MV-4-11 (cell line): ENCODE measurements at places on chromosomes 16 and 17.

GRCh38 chr16:4664538-4665418 is 28.6 kb upstream of the NUDT16L1 start:
- peak; percentile 80 for DNase-seq

GRCh38 chr16:16113076-16113475 is 110.2 kb downstream of the ABCC6 start:
- DNase-seq: no peak

GRCh38 chr17:265718-266117 is 84.3 kb upstream of the DOC2B start:
- no peak for DNase-seq

GRCh38 chr17:70582777-70583176 is 413.4 kb downstream of the KCNJ2 start:
- no peak for DNase-seq

- no peak for DNase-seq
These were observed 330.7 kb downstream of the KIF2B start for GRCh38 chr17:54153423-54153822.

DNA sequence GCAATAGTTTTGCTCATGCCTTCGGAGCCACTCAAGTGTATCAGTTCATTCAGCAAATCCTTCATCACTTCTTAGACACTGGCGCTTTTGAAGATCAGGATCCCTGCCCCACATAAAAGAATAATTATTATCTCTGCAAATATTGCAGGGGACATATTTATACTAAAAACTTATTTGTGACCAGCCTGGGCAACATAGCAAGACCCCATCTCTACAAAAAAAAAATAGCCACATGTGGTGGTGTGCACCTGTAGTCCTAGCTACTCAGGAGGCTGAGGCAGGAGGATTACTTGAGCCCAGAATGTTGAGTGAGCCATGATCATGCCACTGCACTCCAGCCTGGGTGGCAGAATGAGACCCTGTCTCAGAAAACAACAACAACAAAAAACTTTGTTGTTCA is 1.7 kb upstream of the APPBP2 start:
- DNase-seq: no peak

DNA sequence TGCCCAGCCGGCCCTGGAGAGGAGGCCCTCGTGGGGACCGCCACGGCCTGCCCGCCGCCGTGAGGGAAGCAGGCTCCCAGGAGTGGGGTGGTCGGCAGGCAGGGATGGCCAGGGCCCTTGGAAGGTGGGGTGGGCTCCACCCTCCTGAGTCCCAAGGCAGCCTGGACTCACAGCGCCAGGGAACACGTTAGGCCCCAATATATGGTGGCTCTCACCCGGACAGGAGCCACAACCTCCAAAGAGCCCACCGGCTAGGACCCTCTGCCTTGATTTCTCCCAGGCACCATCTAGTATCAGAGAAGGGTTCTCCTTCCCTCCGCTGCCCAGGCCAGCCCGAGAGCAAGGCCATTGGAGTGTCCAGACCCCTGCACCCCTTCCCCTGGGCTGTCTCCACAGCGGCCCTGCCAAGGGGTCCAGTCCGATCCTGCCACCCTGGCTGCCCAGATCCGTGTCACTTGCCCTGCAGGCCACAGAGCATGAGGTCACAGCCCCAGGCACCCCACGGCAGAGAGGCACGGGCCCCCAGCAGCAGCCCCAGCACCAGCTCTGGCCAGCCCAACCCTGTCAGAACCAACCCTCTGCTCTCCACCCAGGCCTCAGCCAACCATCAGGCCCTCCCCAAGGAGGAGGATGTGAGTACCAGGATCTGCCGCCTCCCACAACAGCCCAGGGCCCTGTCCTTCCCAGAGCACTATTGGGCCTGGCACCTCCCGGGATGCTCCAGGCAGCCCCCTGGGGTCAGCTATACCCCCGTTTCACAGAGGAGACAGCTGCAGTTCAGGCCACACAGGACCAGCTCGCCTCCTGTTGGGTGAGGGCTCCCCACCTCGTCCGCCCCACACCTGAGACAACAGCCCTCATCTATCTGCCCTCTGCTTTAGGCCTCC is 1.1 kb upstream of the AXIN1 start:
- DNase-seq: no peak

GRCh38 chr16:67246081-67246755 is 1.1 kb downstream of the FHOD1 start:
- DNase-seq: peak; percentile 56

GRCh38 chr16:89409161-89409711 is 81.1 kb downstream of the ANKRD11 start:
- peak; percentile 10 for DNase-seq

DNA sequence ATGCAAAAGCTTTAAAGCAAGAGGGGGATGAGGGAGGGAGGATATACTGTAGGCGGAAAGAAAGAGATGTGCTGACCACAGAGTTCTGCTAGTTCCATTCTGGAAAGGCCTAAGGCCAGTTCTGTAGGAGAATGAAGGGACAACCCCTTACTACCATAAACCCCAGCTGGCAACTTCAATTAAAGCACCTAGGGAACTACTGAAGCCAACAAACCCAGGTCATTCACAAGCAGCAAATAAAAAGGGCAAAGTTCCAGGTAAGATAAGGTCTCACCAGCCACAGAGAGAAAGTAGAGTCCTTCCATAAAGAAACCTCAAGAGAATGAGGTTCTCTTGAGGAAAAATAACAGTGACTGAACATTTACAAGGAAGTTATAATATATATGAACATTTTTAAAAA is 12.8 kb downstream of the TERF2 start:
- no peak for DNase-seq
